ENCODE measurements at places on chromosomes 5 and 9. TPM values are rescaled to one million over a fixed set of nuclear protein-coding genes. Genes with fewer than 3 reads are reported as not detected.

- no peak for DNase-seq
Observed at GRCh38 chr5:73718762-73719161, 92.8 kb downstream of the ARHGEF28 start.

Gene PTPDC1
- 11.1 TPM for total RNA-seq

DNA sequence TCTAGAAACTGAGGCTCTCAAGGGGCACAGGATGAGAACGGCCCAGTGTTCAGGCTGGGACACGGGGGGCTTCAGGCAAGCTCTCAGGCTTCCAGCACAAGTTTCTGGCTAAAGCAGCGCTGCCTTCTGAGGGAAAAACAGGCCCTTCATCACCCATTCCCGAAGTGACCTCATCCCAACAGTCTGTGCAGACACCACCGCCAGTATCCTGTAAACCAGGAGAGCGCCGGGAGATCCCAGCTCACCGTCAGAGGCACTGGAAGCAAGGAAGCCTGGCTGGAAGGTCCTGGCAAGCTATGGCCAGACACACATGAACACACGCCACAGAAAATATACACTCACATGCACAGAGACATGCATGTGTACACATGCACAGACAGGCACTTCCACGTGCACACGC, 8.8 kb downstream of the SLC12A7 start:
- no peak for DNase-seq

Gene SLC36A2
- total RNA-seq, result not detected

DNA sequence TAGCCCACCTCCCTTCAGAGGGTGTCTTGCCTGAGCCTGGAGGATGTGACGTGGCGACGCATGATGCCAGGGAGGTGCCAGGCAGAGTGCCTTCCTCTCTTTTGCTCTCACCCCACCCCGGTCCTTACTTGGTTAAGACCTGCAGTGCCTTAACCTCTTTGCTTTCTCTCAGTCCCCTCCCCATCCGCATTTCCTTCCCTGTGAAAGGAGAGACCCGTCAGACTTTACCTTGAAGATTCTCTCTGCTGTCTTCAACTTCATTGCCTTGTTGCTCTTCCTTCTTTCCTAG, 52.0 kb upstream of the NCS1 start:
- DNase-seq, result no peak

DNA sequence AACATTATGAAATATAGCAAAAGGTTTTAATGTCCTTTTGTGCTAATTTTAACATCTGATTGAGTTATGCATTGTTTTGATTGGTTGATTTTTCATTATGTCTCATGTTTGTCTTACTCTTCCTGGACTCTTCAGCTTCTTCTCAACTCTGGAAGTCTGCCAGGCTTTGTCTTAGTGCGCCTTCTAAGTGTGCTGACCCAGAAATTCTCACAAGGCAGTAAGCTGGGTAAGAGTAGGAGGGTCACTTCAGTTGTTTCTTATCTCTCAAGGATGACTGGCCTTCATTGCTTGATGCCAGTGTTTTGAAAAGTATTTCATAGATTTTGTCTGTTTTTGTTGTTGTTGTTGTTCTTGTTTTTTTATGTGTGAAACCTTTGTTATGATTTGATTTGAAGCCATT, 59.2 kb downstream of the RIC1 start:
- no peak for DNase-seq

Gene TTC16
- 5.6 TPM for total RNA-seq

DNA sequence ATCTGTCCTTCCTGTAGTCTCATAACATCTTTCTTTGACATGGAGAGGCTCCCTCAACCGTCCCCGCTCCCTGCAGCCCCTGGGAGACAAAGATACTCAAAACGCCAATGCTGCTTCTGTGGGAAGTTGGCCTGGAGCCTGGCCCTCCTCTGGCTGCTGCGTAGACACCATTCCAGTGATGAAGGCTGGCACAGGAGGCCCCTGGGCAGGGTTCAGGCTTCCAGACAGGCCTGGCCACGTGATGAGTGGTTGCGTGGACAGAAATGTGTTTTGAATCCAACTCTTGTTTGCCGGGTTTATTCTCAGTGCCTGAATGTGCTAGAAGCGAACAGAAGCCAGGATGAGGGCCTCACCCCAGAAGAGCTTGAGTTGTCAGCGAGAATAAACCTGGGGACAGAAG, 43.2 kb upstream of the NKX2-5 start:
- DNase-seq, result no peak
